Panc1 (cell line): ENCODE measurements at places on chromosomes 7 and 10.

DNA sequence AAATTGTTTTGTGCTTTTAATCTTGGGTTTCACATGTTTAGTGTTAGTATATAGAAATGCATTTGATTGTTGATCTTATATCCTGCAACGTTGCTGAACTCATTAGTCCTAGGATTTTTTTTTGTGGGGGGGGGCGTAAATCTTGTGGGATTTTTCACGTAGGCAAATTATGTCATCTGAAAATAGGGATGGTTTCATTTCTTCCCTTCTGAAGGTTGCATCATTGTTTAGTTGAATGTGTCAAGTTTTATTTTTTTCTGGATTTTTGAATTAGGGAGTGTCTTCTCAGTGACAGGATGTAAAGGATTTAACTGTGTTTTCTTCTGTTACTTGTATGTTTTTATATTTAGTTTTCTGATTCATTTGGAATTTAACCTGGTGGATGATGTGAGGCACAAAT, 26.7 kb downstream of the MKLN1 start:
- peaks cover 30% of the 10 kb centered on the region for H3K4me1 ChIP-seq
- H3K27ac ChIP-seq, result no peak overlapping the region
- H3K27me3 ChIP-seq, result no peaks in the 10 kb centered on the region
- no peak overlapping the region for H3K4me3 ChIP-seq

DNA sequence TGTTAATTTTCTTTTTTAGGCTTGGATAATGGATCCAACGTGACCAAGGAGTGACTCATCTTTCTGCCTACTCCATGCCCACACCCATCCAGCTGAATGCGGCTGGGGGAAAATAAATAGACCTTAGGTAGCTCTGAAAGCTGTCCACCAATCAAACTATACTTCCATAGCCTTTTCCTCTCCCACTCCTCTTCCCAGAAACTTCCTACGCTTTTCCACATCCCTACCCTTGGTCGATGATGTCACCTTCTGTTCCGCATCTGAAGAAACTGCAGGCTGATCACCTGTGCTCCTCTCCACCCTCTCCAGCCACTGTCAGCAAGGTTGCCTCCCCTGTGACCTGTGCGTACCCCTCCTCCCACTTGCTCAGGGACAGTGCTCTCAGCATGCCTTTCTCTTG, 359.8 kb upstream of the KLF6 start:
- no peaks in the 10 kb centered on the region for H3K4me1 ChIP-seq
- H3K36me3 ChIP-seq, result no peaks in the 10 kb centered on the region
- no peak overlapping the region for H3K27ac ChIP-seq
- H3K27me3 ChIP-seq, result no peaks in the 10 kb centered on the region
- no peak for DNase-seq

DNA sequence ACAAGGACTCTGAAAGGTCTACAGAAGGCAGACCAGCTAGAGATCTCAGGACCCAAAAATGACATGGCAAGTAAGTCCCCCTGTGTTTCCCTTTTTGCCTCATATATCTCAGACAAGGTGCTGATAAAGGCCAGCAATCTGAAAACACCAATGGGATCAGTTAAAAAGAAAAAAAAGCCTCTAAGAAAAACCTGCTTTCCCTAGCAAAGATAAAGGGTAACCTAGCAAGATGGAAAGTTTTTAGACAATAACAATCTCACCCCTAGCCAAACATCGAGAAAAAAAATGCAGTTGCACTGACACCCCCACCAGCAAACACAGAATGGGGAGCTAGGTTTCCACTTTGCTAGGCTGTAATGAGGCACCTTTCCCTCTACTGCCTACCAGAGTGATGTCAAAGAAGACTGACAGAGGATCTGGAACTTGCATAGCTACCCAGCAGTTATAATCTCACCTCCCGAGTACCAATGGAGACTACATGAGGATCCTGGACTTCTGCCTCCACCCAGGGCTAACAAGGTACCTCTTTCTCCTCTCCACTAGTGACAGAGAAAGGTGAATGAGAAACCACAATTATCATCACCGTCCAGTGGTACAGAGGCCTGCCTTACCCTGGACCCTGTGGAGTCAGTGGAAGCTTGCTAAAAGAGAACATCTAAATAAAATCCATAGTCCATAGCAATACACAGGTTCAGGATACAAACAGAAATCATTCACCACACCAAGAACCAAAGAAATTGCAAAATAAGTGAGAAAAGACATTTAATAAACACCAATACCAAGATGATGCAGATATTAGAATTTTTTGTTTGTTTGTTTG, 240.8 kb downstream of the ARHGAP12 start:
- no peaks in the 10 kb centered on the region for H3K4me1 ChIP-seq
- H3K4me3 ChIP-seq, result no peak overlapping the region
- H3K36me3 ChIP-seq, result no peaks in the 10 kb centered on the region
- H3K27ac ChIP-seq, result no peak overlapping the region
- DNase-seq, result no peak
- no peaks in the 10 kb centered on the region for H3K27me3 ChIP-seq

DNA sequence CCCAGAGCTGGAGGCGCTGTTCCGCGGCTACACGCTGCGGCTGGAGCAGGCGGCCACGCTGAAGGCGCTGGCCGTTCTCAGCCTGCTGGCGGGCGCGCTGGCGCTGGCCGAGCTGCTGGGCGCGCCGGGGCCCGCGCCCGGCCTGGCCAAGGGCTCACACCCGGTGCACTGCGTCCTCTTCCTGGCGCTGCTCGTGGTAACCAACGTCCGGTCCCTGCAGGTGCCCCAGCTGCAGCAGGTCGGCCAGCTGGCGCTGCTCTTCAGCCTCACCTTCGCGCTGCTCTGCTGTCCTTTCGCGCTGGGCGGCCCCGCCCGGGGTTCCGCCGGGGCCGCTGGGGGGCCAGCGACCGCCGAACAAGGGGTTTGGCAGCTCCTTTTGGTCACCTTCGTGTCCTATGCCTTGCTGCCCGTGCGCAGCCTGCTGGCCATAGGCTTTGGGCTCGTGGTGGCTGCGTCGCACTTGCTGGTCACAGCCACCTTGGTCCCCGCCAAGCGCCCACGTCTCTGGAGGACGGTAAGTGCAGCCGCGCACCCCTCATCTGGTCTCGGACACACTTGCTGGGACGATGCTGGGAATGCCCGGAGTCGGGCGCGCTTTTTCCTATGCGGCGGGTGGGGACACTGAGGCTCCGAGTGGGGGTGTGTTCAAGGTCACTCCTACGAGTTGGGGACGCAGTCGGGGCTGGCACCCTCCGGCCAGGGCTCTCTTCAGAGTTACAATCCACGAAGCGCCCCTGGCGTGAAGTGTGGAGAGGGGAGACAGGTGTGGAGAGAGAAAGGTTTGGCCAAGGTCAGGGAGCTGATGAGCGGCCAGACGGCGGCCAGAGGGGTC, 717 bp downstream of the ADCY1 start:
- H3K27ac ChIP-seq, result no peak overlapping the region
- H3K27me3 ChIP-seq, result peaks cover 39% of the 10 kb centered on the region
- H3K36me3 ChIP-seq, result no peaks in the 10 kb centered on the region

DNA sequence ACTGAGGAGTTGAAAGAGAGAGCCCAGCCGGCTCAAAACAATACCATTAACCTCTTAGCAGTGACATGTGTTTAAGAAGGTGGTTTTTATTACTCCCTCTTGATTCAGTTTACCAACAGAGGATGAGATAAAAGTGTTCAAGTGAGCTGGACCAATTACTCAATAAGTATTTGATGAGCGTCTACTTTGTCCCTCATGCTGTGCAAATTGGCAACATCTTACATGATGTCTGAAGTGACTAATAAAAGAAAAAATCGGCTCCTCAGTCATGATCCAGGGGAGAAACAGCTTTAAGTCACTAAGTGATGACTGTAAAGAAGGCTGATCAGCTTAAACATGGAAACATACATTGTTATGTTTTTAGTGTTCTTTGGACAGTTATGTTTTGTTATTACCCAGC, 7.8 kb downstream of the WNT16 start:
- DNase-seq, result no peak
- no peaks in the 10 kb centered on the region for H3K4me1 ChIP-seq
- H3K36me3 ChIP-seq, result no peaks in the 10 kb centered on the region
- no peak overlapping the region for H3K27ac ChIP-seq

- peak overlapping the region; percentile 58 for H3K27ac ChIP-seq
- no peak for DNase-seq
- no peaks in the 10 kb centered on the region for H3K36me3 ChIP-seq
- peaks cover 45% of the 10 kb centered on the region for H3K4me1 ChIP-seq
- H3K27me3 ChIP-seq, result no peaks in the 10 kb centered on the region
Measured at GRCh38 chr10:61974601-61975390, 73.3 kb downstream of the ARID5B start.

DNA sequence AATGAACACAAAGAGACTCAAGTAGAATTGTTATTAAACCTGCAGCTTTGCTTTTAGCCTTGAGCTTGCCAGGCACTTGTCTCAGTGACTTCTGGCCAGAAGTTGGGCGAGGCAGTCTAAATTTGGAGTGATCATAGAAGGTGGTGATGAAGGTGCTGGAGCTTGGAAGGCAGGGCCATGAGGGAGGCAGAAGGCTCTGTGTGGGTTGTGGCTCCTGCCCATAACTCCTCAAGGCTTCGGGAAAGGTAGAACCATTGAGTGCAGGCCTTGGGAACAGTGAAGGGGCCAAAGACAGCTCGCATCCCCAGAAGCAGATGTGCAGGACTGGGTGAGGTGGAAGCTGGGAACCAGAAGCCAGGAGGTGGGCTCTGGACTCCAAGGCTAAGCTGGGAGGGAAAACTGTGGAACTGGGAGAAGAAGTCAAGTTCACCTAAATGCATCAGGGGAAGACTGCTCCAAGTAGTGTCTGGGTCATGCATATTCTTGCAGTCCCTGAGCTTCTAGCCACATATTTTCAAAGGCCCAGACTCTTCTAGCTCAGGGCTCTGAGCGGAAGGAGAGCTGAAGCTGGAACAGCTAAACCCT, 111.1 kb upstream of the HABP2 start:
- no peak overlapping the region for H3K4me3 ChIP-seq
- no peaks in the 10 kb centered on the region for H3K36me3 ChIP-seq
- no peak overlapping the region for H3K27ac ChIP-seq

- H3K4me3 ChIP-seq, result no peak overlapping the region
- no peaks in the 10 kb centered on the region for H3K36me3 ChIP-seq
- H3K27me3 ChIP-seq, result no peaks in the 10 kb centered on the region
Measured at GRCh38 chr7:128042012-128042411, 10.8 kb upstream of the LRRC4 start.

DNA sequence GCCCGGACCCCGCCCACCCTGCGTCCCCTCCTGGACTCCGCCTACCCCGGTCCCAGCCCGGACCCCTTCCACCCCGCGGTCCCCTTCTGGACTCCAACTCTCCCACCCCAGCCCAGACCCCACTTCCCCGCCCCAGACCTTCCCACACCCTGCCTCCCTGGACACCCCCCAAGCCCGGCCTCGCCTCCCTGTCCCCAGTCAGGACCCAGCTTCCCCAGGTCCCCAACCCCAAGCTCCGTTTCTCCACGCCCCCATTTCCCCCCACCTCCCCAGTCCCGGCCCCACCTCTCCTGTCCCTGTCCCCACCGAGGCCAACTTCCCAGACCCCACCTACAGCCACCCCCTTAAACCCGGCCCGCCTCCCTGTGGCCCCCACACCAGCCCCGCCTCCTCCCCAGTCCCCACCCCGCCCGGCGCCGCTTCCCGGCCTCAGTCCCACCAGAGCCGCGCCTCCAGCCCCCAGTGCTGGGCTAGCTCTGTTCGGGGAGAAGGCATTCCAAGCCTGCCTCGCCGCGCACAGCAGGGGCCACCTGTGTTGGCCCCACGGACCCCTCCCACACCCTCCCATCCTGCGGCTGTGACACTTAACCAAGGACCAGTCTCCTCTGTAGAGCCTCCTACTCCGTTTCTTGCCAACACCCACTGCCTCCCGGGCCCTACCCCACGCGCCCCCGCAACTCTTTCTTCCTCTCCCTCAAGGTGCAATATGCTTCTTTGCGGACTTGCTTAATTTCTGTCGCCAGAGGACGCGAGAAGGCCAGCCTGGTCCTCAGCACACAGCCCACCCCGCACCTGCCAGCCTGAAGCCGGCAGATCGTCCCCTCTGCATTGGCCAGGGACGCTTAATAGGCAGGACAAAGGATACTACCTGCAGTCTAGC, 736 bp upstream of the ITIH5 start:
- DNase-seq, result no peak
- H3K4me1 ChIP-seq, result no peaks in the 10 kb centered on the region; the same call in 1 of the 2 replicates
- no peaks in the 10 kb centered on the region for H3K36me3 ChIP-seq
- no peak overlapping the region for H3K4me3 ChIP-seq

GRCh38 chr7:112484671-112485167, 3.9 kb downstream of the LSMEM1 start:
- H3K27ac ChIP-seq, result peak overlapping the region; percentile 39
- H3K27me3 ChIP-seq, result no peaks in the 10 kb centered on the region
- no peaks in the 10 kb centered on the region for H3K36me3 ChIP-seq
- peak; percentile 77 for DNase-seq
- H3K4me1 ChIP-seq, result peaks cover 39% of the 10 kb centered on the region

- H3K4me1 ChIP-seq, result no peaks in the 10 kb centered on the region
- H3K36me3 ChIP-seq, result no peaks in the 10 kb centered on the region; the same call in 1 of the 2 replicates
- H3K27ac ChIP-seq, result no peak overlapping the region; the same call in 1 of the 2 replicates
- DNase-seq, result no peak
Measured at GRCh38 chr7:115707258-115708012, 323.1 kb downstream of the TFEC start.

DNA sequence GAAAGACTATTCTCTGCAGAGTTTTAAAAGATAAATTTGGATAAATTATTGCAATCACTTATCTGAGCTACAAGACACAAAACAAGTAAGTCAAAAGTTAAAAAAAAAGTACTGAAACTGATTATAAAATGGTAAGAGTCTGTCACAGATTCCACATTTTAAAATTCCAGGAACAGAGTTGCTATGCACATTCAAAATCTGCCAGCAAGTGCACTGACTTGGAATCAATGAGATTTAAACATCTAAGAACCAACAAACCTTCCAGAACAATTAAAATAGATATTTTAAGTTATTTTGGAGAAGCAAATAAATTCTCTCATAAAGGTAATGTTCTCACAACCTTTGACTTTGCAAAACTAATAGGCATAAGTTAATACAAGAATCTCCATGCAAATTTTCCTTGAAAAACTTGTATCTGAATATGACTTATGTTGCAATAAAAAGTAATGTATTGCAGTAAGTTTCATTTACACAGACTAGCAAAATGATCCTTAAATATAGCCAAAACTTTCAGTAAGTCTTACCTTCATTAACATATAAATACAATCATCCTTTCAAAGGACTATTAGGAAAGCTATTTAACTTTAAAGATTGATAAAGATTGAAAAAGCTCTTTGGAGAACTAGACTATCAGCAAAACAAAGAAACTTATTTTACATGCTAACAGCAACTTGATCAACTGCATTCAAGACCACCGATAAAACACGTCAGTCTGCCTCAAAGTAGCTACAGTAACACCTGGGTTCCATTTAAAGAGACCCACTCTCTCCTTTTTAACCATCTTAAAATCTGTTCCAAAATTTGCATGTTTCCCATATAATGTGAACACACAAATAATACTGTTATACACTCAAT, 4.4 kb downstream of the ETV1 start:
- no peaks in the 10 kb centered on the region for H3K36me3 ChIP-seq
- H3K4me1 ChIP-seq, result peaks cover 10% of the 10 kb centered on the region
- DNase-seq, result no peak
- no peak overlapping the region for H3K4me3 ChIP-seq
- H3K27me3 ChIP-seq, result no peaks in the 10 kb centered on the region
